Amygdala (tissue), 56 donors: ENCODE measurements at places on chromosomes 11 and 22.

- no peak for DNase-seq
Measured at GRCh38 chr11:74333193-74333592, 21.8 kb upstream of the P4HA3 start.

GRCh38 chr11:76410851-76411357 is 29.8 kb downstream of the GVQW3 start:
- DNase-seq, result no peak

DNA sequence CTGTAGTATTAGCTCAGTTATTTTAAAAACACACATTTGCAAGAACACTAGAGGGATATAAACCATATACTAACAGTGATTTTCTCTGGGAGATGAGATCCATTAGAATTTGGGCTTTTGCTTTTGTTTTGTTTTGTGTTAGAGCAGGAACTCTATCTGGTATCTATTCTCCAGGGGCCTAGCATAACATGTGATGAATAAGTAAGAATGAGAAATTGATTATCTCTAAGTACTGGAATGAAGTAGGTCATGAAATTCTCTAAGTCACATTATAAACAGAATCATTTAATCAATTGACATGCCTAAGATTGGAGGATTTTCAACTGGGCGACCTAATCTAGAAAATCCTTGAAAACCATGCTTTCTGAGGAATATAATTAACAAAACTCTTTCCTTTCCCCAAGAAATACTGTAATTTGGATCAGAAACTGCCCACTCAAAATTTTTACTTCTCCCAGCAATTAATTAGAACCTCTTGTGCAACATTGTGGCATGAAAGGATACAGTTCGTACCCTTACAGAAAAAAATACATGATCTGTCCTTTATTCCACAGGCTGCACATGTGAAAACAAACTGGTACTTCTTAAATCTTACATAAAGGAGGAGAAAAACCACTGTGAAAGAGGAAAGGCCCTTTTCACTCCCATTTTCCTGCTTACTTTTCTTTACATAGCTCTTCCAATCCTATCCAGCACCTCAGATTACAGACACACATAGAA is 93.5 kb downstream of the MRTFA start:
- no peak for DNase-seq

- DNase-seq, result peak; percentile 19
Measured at GRCh38 chr11:19474954-19475721, 234.4 kb upstream of the E2F8 start.

GRCh38 chr11:133795088-133795487 is 50.2 kb downstream of the SPATA19 start:
- DNase-seq, result no peak

GRCh38 chr22:46634011-46634699 is 14.0 kb downstream of the GRAMD4 start:
- no peak for DNase-seq
